ENCODE measurements at places on chromosomes 6 and 20. TPM values are rescaled to one million over a fixed set of nuclear protein-coding genes. Genes with fewer than 3 reads are reported as not detected.

GRCh38 chr20:35641743-35642142 is 23.0 kb downstream of the CPNE1 start:
- no peak for DNase-seq

DNA sequence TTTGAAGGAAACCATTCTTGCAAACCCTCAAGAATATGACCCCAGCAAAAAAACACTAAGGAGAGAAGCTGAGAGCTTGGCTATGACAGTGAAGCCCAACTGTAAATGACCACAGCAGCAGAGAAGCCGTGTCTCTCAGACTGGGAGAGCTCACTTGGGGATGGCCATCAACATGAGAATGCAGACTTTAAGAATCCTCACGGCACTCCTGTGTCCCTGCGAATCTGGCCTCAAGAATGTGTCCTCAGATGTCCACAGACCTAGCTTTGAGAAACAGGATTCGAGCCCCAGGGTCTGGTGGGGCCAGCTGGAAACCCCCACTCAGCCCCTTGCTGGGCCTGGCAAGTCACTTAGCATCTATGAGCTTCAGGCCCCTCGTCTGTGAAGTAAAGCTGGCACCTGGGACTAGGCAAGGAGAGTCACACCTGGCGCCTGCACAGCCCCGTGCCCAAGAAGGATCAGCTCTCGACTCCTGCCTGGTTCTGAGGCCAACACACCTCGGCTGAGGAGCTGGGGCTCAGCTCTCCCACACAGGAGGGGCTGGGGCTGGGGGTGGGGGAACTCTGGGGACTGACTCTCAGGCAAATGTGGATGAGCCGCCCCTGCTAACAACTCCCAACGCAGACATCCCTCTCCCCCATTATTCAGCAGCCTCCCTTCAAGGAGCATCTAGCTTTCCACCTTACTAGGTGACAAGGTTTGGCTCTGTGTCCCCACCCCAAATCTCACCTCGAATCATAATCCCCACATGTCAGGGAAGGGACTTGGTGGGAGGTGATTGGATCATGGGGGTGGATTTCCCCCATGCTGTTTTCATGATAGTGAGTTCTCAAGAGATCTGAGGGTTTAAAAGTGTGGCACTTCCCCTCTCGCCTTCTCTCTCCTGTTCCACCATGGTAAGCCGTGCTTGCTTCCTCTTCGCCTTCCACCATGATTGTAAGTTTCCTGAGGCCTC is 97.7 kb downstream of the GRM4 start:
- DNase-seq = no peak

- no peak for DNase-seq
Measured at GRCh38 chr6:156497618-156498017, 279.6 kb upstream of the ARID1B start.

Gene PGC
- total RNA-seq = 259 TPM

Gene ZBTB46
- 11.6 TPM for total RNA-seq

Data from upper lobe of left lung (tissue), 6 donors.